ENCODE measurements at places on chromosomes 2 and 18.

GRCh38 chr18:39215920-39216319 lies 1650.3 kb upstream of the CELF4 start:
- no peak for DNase-seq

DNA sequence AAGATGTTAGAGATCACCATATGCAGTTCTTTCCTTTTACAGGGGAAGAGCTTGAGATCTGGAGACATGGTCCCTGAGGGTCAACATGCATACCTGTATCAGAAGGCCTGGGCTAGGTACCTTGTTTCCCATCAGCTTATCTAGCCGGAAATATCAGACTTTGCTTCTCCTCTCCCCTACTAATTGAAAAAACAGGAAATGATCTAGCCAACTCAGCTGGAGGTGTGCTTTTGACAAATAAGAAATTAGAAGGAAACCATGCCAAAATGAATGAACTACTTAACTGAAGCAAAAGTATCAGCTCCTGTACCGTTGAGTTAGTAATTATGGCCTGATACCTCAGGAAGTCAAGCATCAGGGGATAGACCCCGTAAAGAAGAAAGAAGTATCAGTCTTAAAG lies 20.4 kb downstream of the PKP4 start:
- no peak for DNase-seq

- no peak for DNase-seq
These were observed 15.6 kb upstream of the ASAP2 start for GRCh38 chr2:9191041-9191481.

GRCh38 chr18:44258086-44258485 lies 422.6 kb upstream of the SETBP1 start:
- DNase-seq: no peak

GRCh38 chr2:65501074-65501473 lies 68.7 kb upstream of the SPRED2 start:
- DNase-seq: no peak

DNA sequence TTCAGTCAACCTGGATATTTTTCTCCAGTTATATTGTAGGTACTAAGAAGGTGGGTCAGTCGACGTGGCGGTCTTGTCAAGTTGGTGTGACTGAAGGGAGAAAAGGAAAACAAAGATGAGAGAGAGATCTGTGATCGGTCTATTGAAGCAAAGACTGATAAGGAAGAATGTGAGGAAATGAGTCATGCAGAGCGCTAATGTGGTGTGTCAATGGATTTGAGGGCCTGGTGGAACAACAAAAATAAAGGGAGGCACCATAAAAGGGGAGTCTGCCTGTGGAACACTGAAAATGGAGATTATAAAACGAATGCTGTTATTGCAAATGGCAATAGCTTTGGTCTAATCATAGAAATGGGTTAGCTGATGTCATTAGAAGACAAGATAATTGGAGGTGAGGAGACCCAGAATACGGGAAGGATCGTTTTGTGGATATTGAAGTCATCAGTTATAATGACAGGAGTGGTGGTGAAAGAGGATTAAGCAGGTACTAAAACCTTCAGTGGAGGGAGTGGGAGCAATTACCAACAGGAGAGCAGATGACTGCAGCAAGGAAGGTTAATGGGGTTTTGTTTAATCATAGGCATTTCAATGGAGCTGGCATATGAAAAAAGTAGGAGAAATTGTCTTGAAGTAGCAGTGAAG lies 599.1 kb upstream of the FSHR start:
- no peak for DNase-seq

GRCh38 chr2:102217032-102217431 lies 30.2 kb downstream of the IL1RL2 start:
- DNase-seq: no peak

- no peak for DNase-seq
These were observed 14.7 kb upstream of the PUM2 start for GRCh38 chr2:20365249-20365817.

DNA sequence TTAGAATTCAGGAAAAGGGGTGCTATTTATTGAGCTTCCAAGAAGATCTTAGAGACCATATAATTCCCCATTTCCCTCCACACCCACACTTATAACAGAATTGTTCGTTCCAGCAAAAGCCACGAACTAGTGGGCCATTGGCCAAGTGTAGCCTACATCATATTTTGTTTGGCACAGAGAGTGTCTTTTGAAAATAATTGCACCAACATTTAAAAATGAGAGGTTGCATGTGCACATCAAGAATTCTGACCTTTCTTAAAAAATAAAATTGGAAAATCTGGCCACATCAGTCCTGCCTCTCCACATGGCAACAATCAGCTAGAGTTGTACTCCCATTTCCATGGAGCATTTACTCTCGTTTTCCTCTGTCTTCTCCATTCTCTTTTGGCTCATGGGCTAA lies 655.5 kb upstream of the FANCL start:
- DNase-seq: no peak

- DNase-seq: no peak
These were observed 1617.4 kb upstream of the ACVR2A start for GRCh38 chr2:146227152-146228019.

- no peak for DNase-seq
These were observed 178.0 kb upstream of the SPHKAP start for GRCh38 chr2:228359473-228359872.

DNA sequence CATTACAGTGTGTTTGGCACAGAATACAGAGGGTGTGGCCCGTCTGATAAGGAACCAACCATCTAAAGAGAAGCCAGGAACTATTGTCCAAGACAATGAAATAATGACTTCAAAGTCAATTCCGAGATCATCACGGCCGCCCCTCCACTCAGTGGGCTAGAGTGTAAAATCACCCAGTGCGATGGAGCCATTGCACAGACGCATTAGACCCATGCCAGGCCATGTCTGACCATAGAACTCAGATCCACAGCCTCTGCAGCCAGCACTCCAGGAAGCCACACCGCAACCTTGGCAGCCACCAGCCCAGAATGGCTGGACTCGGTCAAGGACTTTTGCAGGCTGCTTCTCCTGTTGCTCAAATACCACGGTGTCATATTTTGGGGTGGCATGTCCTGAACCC lies 835.7 kb downstream of the DCDC2C start:
- no peak for DNase-seq

DNA sequence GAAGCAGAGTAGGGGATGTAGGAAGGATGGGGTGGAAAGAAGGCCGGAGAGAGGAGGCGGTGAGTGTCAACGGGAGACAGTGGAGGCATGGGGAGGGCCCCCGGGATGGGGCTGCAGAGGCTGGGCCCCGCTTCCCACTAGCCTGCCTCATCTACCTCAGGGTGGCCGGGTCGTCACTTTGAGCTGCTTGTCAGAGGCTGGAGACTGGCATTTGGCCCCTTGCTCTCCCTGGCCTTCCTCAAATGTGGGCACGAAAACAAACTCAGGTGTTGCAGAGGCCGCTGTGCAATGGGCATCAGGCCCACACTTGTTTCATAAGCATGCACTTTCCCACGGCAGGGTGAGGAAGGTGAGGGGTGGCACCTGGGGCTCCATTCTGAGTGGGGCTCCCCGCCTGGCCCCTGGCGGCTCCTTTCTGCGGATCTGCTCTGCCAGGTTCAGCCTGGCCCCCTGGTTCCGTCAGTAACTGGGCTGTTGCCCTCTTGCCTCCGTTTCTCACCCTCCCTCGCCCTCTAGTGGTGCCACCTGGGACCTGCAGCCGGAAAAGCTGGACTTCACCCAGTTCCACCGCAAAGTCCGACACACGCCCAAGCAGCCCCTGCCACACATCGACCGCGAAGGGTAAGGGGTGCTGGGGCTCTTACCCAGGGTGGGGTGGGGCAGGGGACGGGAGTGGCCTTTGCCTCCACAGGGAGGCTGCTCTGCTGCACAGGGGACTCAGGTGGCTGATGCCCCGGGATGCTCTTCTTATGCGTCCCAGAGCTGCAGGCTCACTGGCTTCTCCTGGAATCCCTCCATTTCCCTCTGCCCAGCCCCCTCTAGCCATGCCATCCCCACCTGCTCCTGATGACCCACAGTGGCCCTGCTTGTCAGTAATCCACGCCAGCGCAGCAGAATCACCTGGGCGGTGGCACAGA lies 125.4 kb downstream of the CTIF start:
- peak; percentile 61 for DNase-seq

GRCh38 chr2:112757265-112757664 lies 7.1 kb downstream of the CKAP2L start:
- DNase-seq: no peak

GRCh38 chr2:126950504-126950903 lies 51.8 kb downstream of the TEX51 start:
- no peak for DNase-seq

DNA sequence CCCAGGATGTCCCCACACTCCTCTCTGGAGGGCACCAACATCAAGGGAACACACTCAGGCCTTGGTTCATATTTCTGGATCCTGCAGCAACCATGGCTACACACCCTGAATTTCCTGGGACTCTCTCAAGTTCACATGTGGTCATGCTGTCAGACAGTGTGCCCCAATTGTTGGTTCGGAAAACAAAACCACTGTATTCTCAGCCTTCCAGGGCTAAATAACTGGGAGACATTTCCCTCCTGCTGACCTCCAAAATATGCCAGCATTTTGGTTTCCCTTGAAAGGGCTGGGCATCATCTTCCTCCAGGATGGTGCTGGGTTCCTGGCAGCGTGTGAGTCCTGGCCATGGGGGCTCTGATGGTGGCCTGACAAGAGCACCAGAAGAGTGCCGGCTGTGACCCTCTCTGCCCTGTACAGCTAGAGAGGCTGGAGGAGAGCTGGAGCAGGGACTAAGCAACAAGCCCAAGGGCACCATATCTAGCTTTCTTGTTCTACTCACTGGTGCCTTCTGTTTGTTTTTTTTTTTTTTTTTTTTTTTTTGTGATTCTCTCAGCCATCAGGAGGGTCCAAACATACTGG lies 37.5 kb upstream of the WIPF1 start:
- DNase-seq: no peak

- peak; percentile 87 for DNase-seq
These were observed 35.8 kb downstream of the ST3GAL5 start for GRCh38 chr2:85852937-85853498.

GRCh38 chr2:26284132-26284531 lies 39.4 kb downstream of the HADHB start:
- no peak for DNase-seq

- DNase-seq: no peak
These were observed 43.3 kb downstream of the LRRFIP1 start for GRCh38 chr2:237670641-237671040.

- DNase-seq: no peak
These were observed 75.5 kb upstream of the LPIN2 start for GRCh38 chr18:3088449-3088848.

DNA sequence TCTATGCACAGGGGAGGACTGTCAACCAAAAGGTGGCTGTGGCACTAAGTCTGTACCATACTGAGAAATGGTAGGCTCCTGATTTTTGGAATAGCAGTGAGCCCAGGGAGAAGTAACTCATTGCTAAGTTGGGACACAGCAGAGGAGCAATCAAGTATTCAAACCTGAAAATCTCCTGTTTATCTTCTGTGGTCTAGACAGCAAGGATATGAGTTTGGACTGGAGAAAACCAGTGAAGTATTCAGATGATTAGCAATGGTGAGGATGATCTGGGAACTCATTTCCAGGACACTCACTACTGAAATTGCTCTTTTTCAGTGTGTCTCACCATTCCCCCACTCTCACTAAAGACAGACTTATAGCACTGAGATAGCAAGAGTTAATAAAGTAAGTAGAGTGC lies 112.0 kb downstream of the GULP1 start:
- no peak for DNase-seq

DNA sequence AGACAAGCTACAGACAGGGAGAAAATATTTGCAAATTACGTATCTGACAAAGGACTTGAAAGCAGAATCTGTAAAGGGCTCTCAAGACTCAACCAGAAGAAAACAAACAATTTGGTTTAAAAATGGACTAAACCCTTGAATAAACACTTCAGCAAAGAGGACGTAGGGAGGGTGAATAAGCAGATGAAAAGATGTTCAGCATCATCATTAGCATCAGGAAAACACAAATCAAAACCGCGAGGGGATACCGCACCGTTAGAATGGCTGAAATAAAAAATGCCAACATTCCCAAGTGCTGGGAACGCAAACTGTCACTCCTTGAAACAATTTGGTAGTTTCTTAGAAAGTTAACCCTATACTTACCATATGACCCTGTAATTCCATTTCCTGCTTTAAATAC lies 136.7 kb downstream of the MBP start:
- DNase-seq: no peak

DNA sequence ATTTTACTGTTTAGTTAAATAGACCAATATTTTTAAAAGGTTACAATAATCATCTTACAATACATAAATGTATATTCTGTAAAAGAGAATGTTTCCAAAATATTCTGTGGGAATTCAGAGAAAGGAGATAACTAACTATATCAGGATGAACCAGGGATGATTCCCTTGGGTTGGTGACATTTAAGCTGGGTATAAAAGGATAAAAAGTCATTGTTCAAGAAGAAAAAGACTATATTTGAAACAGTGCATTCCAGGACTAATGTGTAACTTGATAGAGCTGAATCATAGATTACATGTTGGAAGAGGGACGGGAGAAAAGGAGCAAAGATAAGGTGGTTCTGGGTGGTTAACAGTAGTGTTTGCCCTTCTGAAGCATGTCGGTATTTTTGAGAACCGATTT lies 10.1 kb downstream of the RASGRP3 start:
- no peak for DNase-seq

- DNase-seq: no peak
These were observed 11.0 kb upstream of the PLEKHM3 start for GRCh38 chr2:208036357-208036756.

DNA sequence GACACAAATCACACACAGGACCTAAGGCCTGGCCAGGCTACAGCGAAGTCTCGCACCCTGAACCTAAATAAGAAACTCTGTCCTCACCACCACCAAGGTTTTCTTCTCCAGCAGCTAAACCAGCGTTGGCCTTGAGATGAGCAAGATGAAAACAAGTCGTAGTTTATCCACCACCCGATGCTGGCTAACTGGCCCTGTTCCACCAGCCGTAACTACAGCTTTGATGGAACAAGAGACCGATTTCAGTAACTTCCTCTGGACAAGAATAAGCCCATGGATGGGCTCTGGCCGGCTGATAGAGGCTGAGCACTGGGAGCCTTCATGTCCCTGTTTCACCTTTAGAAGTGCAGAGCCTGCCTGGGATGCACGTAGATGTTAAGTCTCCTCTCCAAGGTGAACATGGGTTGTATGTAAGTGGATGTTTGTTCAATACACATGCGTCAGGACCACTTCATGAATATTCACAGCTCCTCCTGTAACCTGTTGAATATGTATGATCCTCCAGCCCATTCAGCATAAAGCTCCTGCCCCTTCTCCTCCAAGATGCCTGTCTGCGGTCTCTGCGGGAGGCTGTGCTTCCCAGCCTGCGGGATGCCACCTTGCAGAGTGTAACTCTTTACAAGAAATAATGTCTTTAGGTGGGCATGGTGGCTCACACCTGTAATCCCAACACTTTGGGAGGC lies 24.2 kb downstream of the ADI1 start:
- DNase-seq: no peak

GRCh38 chr18:58458304-58458703 lies 170.6 kb downstream of the ALPK2 start:
- DNase-seq: no peak

GRCh38 chr2:20728114-20728758 lies 61.3 kb downstream of the GDF7 start:
- DNase-seq: no peak

DNA sequence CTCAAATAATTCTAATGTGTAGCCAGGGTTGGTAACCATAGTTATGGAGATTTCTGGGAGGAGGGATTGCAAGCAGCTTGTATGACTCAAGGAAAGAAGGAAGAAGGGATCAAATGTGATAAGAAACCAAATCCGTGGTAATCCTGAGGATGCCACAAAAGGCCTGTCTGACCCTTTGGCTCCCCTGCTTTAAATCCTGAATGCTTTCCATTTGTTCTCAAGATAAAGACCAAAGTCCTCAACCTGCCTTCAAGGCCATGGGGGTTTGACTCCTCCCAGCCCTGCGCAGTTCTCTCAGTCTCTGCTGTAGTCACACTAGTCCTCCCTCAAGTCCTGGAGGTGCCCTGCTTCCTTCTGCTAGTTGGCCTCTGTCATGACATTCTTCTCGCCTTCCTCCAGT lies 74.0 kb downstream of the SUMO1 start:
- DNase-seq: no peak
